ENCODE measurements at places on chromosomes 6 and 20. TPM values are rescaled to one million over a fixed set of nuclear protein-coding genes. Genes with fewer than 3 reads are reported as not detected.
A peak's percentile ranks its signal among the peaks of the same experiment; 100 is the strongest.

DNA sequence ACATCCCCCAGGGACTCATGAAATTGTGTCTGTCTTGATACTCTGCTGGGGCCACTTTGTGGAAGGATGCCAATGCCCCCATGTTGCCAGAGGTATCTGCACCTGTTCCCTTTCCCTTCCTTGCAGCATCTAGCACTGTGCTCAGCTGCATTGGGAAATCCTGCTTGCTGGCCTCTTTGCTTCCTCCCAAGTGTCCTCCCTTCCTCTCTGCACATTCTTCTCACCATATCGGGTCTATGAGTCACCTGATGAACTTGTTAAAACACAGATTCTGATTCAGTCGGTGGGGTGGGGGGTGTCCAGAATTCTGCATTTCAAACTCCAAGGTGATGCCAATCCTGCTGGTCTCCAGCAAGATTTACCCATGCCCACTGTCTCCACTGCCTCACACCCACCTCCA, 467.8 kb downstream of the PTPRT start:
- H3K4me3 ChIP-seq, result no peak overlapping the region
- H3K36me3 ChIP-seq, result no peaks in the 10 kb centered on the region
- DNase-seq, result no peak
- H3K27me3 ChIP-seq, result no peaks in the 10 kb centered on the region

GRCh38 chr6:125273965-125274364, 27.8 kb downstream of the HDDC2 start:
- no peak overlapping the region for H3K4me3 ChIP-seq
- no peak overlapping the region for H3K27ac ChIP-seq
- no peak for DNase-seq

Gene CAPN11
- polyA plus RNA-seq, result 0.39 TPM

Gene HFE
- 4.5 TPM for polyA plus RNA-seq

Gene PROKR2
- not detected for polyA plus RNA-seq

DNA sequence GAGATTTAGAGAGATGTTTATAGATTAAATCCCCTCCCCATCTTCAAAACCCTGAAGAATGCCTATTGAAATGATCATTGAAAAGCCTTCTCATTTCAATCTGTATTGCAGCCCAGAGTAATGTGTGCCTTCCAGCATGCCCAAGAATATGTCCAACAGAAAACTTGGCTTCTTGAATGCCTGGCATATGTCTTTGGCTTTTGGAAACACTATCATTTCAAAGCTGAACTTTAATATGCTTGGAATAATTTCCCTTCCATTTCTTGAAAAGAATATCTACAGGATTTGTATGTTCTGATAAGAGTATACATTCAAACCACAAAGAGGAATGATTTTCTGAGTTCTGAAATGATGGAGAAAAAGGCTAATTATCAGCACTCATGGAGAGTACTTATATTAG, 11.9 kb upstream of the PBOV1 start:
- peak overlapping the region; percentile 85 for H3K27ac ChIP-seq
- no peaks in the 10 kb centered on the region for H3K27me3 ChIP-seq
- peaks cover 48% of the 10 kb centered on the region for H3K4me1 ChIP-seq
- no peak for DNase-seq
- H3K4me3 ChIP-seq, result no peak overlapping the region
- no peaks in the 10 kb centered on the region for H3K36me3 ChIP-seq

DNA sequence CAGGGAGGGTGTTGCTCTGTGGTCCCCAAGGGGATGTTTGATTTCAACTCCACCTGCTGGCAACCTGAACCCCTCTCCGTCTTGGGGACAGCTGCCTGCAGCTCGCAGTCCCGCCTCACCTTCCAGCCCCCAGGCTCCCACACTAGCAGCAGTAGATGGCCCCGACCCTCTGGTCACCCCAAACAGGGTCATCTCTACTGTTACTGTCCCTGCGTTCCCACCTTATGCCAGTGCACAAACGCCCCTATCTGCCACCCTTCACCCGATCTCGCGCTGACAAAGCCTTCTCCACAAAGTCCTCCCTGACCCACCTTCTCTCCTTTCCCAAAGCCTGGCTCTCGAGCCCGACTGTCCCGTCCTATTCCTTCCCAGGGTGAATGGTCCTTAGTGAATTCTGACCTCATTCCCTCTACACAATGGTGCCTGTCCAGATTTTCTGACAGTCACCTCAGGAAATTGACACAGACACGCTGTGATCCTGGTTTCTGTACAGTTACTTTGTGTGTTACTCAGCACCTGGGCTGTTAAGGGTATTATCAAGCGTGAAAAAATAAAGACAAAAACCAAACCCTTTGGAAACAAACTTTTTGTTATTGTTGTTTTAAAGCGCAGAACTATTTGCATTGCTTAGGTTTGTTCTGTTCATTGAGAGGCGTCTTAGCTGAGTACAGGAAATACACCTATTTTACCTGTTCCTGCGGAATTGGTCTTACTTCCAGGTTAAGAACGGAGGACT, 728 bp downstream of the FUT9 start:
- H3K27ac ChIP-seq, result no peak overlapping the region
- H3K36me3 ChIP-seq, result no peaks in the 10 kb centered on the region
- no peaks in the 10 kb centered on the region for H3K4me1 ChIP-seq
- DNase-seq, result no peak
- H3K4me3 ChIP-seq, result no peak overlapping the region
- H3K27me3 ChIP-seq, result peaks cover 49% of the 10 kb centered on the region

DNA sequence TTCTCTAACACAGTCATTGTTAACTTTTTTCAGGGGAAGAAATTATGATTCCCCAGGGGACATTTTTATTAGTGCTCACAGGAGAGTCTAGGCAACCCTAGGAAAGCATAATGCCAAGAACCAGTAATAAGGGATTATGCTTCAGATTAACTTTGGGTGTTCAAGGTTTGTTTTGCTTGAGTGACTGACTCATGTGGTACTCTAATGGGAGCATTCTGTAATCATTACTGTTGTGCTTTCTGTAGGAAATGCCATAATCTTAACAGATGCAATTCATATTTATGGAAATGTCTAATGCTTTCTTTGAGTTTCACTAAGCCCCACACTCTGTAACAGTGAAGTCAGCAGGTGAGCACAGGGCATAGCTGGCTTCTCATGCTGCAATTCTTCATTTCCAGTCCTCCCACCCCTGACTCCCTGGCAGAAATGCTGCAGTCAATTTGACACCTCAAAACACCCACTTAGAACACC, 263.4 kb upstream of the MAN1A1 start:
- H3K4me1 ChIP-seq, result no peaks in the 10 kb centered on the region
- H3K4me3 ChIP-seq, result no peak overlapping the region
- H3K36me3 ChIP-seq, result no peaks in the 10 kb centered on the region

GRCh38 chr6:41427642-41428335, 92.4 kb downstream of the NCR2 start:
- peak; percentile 78 for DNase-seq
- no peaks in the 10 kb centered on the region for H3K36me3 ChIP-seq
- peak overlapping the region; percentile 24 for H3K4me3 ChIP-seq
- H3K27ac ChIP-seq, result peak overlapping the region; percentile 68
- peaks cover 8% of the 10 kb centered on the region for H3K27me3 ChIP-seq

GRCh38 chr6:27507041-27507956, 34.4 kb upstream of the ZNF184 start:
- no peak overlapping the region for H3K27ac ChIP-seq
- H3K4me3 ChIP-seq, result no peak overlapping the region
- no peaks in the 10 kb centered on the region for H3K36me3 ChIP-seq
- H3K27me3 ChIP-seq, result peaks cover 1% of the 10 kb centered on the region
- H3K4me1 ChIP-seq, result no peaks in the 10 kb centered on the region

- DNase-seq, result no peak
- H3K4me1 ChIP-seq, result peaks cover 34% of the 10 kb centered on the region
- H3K36me3 ChIP-seq, result no peaks in the 10 kb centered on the region
- H3K4me3 ChIP-seq, result no peak overlapping the region
Observed at GRCh38 chr6:113359155-113360140, 497.7 kb upstream of the MARCKS start.

DNA sequence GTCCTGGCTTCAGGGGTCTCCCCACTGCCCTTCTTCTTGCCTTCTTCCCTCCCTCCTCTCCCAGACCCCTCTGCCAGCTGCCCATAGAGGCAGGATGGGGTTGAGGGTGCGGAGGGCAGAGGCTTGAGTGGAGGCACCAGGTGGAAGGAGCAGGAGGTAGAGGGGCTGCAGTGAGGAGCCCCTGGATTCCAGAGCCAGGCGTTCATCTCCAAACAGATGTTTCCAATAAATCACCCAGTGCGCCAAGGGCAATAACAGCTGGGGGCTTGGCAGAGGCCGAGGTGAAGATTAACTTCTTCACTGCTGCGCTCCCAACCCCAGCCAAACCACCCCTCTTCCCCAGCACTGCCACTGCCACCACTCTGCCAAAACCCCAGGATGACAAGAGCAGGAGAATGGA, 10.7 kb downstream of the MDFI start:
- no peak overlapping the region for H3K27ac ChIP-seq
- H3K27me3 ChIP-seq, result no peaks in the 10 kb centered on the region
- H3K4me1 ChIP-seq, result peaks cover 28% of the 10 kb centered on the region
- H3K36me3 ChIP-seq, result no peaks in the 10 kb centered on the region
- DNase-seq, result no peak

Gene GRM1
- polyA plus RNA-seq, result 0.22 TPM

GRCh38 chr6:146184701-146185100, 155.8 kb downstream of the GRM1 start:
- no peak for DNase-seq
- H3K27me3 ChIP-seq, result no peaks in the 10 kb centered on the region
- H3K27ac ChIP-seq, result no peak overlapping the region
- H3K4me3 ChIP-seq, result no peak overlapping the region
- H3K36me3 ChIP-seq, result no peaks in the 10 kb centered on the region

Gene FERMT1
- 3.4 TPM for polyA plus RNA-seq

DNA sequence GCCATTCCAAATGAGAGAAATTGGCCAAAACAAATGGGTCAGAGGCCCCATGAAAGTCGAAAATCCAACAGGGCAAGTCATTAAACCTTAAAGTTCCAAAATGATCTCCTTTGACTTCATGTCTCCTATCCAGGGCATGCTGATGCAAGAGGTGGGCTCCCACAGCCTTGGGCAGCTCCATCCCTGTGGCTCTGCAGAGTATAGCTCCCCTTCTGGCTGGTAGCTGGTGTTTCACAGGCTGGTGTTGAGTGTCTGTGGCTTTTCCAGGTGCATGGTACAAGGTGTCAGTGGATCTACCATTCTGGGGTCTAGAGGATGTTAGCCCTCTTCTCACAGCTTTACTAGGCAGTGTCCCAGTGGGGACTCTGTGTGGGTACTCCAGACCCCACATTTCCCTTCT, 115.2 kb upstream of the LAMA2 start:
- H3K4me3 ChIP-seq, result no peak overlapping the region
- no peaks in the 10 kb centered on the region for H3K36me3 ChIP-seq
- H3K27me3 ChIP-seq, result no peaks in the 10 kb centered on the region
- H3K4me1 ChIP-seq, result no peaks in the 10 kb centered on the region
- no peak for DNase-seq

DNA sequence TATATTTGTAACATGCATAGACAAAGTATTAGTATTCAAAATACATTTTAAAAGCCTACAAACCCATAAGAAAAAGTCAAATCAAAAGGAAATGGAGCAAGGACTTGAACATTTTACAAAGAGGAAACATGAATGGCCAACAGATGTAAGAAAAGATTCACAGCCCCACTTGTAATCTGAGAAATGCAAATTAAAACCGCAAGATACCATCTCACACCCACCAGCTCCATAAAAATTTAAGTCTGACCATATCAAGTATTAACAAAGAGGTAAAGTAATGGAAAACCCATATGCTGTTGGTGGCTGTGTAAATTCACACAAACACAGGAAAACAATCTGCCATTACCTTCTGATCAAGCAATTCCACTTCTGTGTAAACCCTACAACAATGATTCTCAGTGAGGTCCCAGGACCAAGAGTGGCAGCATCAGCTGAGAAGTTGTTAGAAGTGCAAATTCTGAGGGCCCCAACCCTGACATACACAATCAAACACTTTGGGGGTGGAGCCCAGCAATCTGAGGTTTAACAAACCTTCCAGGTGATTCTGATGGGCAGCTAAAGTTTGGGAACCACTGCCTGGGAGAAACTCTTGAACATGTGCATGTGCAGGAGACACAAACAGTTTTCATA, 30.9 kb downstream of the BCL2L1 start:
- no peaks in the 10 kb centered on the region for H3K36me3 ChIP-seq
- H3K4me1 ChIP-seq, result peaks cover 14% of the 10 kb centered on the region
- H3K27me3 ChIP-seq, result no peaks in the 10 kb centered on the region
- peak overlapping the region; percentile 3 for H3K27ac ChIP-seq
- DNase-seq, result no peak
- H3K4me3 ChIP-seq, result no peak overlapping the region

Gene DEFB124
- not detected for polyA plus RNA-seq

GRCh38 chr20:3046677-3047462, 1.0 kb downstream of the MRPS26 start:
- peak overlapping the region; percentile 98 for H3K27ac ChIP-seq
- no peaks in the 10 kb centered on the region for H3K36me3 ChIP-seq
- H3K4me1 ChIP-seq, result peaks cover 17% of the 10 kb centered on the region
- peak overlapping the region; percentile 98 for H3K4me3 ChIP-seq

Gene GGTLC1
- polyA plus RNA-seq, result not detected

- H3K4me3 ChIP-seq, result no peak overlapping the region
- DNase-seq, result no peak
- no peaks in the 10 kb centered on the region for H3K27me3 ChIP-seq
- H3K27ac ChIP-seq, result no peak overlapping the region
Observed at GRCh38 chr6:149127212-149127611, 190.3 kb upstream of the TAB2 start.

DNA sequence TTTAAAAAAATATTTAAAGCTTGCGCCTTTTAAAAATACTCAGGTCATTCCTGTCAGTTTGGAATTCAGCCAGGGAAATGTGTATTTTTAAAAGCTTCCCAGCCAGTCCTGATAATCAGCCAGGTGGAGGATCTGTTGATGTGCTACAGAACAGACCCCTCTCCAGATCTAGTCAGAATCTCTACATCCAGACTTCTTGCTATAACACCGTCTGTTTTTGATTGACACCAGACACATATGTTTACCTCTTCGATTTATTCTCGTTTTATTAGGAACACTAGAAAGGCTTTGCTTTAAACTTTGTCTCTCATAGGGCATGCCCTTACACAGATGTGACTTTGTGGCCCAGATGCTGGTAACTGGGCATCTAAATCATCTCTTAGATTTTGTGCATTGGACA, 11.7 kb downstream of the PARD6B start:
- no peaks in the 10 kb centered on the region for H3K27me3 ChIP-seq
- no peak for DNase-seq
- H3K4me1 ChIP-seq, result peaks cover 75% of the 10 kb centered on the region
- peak overlapping the region; percentile 76 for H3K27ac ChIP-seq
- no peak overlapping the region for H3K4me3 ChIP-seq

Gene TAGAP
- 1.9 TPM for polyA plus RNA-seq

DNA sequence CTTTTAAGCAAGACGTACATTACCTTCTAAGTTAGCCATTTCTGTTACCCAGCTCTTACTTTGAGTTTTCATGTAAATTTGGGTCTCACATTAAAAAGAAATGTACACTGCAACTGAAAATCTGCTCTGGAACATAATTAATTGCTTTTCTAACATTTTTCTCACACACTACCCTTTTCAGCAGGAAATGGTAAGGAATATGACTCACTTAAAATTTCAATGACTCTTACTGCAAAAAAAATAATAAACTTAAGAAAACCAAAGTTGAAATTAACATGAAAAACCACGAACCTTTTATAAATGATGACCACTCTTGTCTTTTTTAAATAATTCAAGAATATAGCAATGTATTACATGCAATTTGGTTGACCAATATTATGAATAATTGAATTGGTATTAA, 1.3 kb downstream of the CGA start:
- H3K27me3 ChIP-seq, result peaks cover 11% of the 10 kb centered on the region
- no peaks in the 10 kb centered on the region for H3K36me3 ChIP-seq
- H3K4me1 ChIP-seq, result no peaks in the 10 kb centered on the region
- no peak overlapping the region for H3K27ac ChIP-seq

GRCh38 chr6:31634131-31634530, 13.6 kb downstream of the PRRC2A start:
- no peaks in the 10 kb centered on the region for H3K27me3 ChIP-seq
- no peak overlapping the region for H3K4me3 ChIP-seq
- no peaks in the 10 kb centered on the region for H3K36me3 ChIP-seq
- H3K4me1 ChIP-seq, result no peaks in the 10 kb centered on the region
- no peak for DNase-seq

Gene ASIP
- polyA plus RNA-seq, result 3.3 TPM

Data from hepatocyte (in vitro differentiated cells).